RKO (cell line): ENCODE measurements at places on chromosomes 5 and 9.

DNA sequence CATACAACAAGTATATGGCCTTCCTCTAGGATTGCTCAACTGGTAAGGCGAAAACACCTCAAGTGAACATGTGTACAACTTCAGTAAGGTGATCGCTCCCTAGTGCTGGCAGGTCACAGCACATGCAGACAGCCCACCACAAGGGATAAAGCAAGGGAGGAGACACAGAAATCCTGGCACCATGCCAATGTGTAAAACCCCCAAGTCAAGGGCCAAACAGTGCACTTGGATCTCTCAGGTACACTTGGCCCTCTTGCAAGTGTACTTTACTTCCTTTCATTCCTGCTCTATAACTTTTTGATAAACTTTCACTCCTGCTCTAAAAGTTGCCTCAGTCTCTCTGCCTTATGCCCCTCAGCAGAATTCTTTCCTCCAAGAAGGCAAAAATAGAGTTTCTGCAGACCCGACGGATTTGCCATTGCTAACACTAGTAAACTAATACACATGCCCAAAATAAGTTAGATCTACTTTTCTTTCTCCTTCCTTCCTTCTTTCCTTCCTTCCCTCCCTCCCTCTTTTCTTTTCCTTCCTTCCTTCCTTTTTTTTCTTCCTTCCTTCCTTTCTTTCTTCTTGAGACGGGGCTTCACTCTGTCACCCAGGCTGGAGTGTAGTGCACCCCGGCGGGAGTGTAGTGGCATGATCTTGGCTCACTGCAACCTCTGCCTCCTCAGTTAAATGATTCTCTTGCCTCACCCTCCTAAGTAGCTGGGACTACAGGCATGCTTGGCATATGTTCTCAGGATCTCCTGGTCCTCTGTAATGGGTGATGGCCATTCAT, 6.8 kb upstream of the LNPEP start:
- no peak for DNase-seq

- peak; percentile 39 for DNase-seq
These were observed 677 bp upstream of the ZNF79 start for GRCh38 chr9:127423476-127423933.

- DNase-seq: no peak
These were observed 72.1 kb downstream of the ADRB2 start for GRCh38 chr5:148898413-148899075.

DNA sequence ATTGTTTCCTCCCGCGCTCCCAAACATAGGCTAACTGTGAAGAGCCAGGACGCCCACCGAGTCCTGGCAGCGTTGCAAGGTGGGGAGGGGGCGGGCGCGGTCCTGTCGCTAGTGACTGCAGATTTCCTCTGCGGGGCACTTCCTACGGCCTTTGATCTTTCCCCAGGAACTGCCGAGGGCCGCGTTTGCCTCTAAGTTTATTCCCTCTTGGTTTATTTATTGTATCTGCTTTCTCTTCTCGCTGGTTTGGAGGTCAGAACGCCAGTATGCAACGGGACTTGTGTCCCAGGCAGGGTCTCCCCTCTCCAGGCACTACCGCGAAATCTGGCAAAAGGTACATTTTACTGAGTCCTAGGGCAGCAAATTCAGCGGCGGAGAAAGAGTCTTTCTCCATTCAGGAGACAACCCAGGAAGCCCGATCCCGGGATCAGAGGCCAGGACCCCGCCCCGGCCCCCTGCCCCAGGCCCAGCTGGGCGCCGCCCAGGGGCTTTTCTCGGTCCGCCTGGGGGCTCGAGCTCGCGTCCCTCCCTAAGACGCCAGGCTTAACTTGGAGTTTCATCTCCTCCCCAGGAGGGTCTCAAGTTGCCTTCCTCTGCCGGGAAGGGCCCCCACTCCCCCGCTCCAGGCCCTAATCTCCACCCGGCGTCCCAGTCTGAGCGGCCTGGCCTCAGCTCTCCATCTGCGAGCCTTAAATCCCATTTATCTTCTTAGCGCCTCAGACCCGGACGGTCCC, 884 bp upstream of the EGFLAM start:
- DNase-seq: no peak

DNA sequence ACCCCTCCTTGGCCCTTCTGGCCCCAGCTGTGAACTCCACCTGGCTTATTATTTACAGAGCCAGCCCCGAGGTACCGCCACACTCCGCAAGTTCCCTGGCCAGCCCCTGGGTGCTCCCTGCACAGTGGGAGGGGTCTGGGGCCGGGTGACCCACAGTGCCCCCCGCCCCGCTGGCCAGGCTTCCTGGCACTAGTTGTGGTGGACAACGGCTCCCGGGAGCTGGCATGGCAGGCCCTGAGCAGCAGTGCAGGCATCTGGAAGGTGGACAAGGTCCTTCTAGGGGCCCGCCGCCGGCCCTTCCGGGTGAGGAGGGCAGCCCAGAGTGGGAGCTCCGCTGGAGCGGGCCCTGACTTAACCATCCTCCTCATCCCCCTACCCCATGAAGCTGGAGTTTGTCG, 3.9 kb downstream of the MAMDC4 start:
- no peak for DNase-seq

GRCh38 chr5:36168737-36169136, 16.8 kb downstream of the SKP2 start:
- no peak for DNase-seq

DNA sequence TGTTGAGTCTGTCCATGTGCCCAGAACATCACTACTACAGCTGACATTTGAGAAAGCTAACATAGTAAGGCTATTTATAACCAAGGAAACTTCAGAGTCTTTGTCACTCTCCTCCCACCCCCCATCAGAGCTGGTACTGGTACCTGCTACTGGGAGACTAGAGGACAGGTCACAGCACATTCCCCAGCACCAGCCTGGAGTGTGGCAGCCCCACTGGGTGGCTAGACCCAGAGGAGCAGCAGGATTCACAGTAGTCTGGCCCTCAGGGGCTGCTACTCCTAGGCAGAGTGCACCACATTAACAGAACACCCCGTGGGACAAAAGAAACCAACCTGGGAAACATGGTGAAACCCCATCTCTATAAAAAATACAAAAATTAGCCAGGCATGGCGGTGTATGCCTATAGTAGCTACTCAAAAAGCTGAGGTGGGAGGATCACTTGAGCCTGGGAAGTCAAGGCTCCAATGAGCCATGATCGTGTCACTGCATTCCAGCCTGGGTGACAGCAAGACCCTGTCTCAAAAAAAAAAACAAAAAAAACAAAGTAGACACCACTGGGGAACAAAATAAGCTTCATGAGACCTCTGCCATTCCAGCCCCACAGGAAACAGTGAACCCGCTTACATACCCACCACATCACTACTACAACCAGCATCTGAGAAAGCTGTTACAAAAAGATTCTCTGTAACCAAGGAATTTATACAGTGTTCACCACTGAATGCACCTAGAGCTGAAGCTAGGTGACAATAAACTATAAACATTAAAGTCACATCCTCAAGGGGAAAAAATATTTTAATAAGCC, 26.3 kb upstream of the PTGER4 start:
- DNase-seq: no peak

GRCh38 chr9:18568973-18569372, 95.0 kb downstream of the ADAMTSL1 start:
- no peak for DNase-seq

DNA sequence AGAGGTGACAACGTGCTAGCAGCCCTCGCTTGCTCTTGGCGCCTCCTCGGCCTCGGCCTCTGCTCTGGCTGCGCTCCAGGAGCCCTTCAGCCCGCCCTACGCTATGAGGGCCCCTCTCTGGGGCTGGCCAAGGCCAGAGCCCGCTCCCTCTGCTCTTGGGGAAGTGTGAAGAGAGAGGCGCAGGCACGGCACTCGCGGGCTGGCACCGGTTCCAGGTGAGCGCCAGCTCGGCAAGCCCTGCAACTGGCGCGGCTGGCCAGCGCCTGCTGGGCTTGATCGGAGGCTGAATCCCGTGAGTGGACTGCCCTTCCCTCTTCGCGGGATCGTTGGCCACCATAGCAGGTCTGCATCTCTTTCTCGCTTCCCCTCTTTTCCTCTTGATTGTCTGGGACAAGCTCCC, 298.0 kb upstream of the PTPRD start:
- DNase-seq: no peak

DNA sequence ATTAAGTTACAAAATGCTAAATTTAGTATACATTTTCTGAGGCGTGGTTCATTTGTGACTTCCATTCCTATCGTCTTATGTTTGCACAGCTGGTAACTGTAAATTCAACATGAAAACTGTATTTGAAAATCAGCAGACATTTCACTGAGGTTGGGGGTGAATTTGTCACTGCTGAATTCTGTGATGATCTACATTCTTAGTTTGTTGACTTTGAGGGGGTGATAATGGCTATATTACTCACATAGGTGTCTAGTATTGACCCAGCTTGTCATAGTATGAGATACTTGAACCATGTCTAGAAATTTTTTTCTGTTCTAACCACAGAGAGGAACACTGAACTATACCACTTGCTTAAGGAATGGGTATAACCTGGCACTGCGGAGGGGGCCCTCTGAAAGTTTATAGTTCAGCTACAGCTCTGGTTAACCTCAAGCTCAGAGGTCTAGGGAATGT, 313.3 kb downstream of the PIK3R1 start:
- DNase-seq: no peak

- no peak for DNase-seq
These were observed 436.5 kb upstream of the SLC30A5 start for GRCh38 chr5:68657055-68657961.

DNA sequence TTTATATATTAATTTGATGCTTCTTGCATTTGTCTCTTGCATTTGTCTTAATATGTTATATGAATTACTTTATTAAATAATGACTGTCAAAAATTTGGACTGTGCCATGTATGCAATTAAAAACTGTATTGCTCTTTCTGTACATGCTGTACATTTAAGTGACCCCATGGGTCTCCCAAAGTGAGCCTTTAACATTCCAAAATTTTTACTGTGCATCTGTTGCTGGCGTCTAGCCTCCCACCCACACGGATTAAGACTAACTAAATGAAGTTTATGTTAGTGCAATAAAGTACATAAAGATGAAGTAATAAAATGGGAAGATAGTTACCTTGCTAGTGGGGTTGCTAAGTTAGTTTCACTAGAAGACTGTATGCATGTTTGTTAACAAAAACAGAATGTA, 48.5 kb downstream of the ADAMTS19 start:
- no peak for DNase-seq

DNA sequence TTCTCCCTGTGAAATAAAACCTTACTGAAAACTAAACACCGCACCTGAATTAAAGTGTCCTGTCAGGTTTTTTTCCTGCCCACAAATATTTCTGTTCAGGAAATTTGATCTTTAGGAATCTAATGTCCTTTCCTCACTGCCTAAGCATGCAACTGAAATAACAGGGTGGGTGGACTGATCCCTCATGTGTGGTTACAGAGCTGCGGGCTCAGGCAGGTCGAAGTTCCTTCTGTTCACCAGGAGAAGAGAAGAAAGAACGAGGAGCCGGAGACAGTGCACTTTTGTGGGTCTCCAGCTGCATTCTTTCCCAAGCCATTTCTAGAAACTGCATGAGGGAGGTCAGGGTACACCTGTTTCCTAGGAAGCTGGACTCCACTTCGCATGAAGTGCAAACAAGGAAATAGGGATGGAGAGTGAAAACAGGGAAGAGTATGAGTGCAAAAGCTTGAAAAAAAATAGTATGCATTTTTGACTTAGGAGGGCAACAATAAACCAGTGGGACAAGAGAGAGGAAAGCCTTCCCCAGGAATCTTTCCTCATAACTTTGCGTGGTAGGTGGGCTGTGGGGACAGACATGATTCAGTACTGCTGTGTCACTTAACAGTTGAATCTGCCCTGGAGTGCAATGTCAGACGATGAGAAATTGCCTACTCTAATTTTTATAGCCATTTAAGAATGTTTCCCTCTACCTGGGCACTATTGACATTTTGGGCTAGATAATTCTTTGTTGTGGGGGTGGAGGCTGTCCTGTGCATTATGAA, 60.3 kb downstream of the GCNT1 start:
- no peak for DNase-seq

- no peak for DNase-seq
These were observed 53.2 kb upstream of the HMHB1 start for GRCh38 chr5:143758750-143759149.

GRCh38 chr5:178438796-178439195, 151.4 kb downstream of the COL23A1 start:
- no peak for DNase-seq

DNA sequence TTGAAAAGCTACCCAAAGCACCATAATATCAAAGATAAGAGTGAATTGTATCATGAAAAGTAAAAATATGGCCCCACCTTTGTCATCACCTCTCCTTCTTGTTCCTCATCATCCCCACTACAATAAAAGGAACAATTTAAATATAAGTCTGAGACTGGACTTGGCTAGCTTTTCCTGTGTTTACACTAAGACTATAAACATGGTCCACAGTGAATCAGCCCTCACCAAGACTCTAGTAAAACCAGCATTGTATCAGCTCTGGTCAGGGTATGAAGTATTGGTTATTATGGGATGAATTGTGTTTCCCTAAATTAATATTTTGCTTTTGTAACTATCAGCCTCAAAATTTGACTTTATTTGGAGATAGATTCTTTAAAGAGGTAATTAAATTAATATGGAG, 105.4 kb downstream of the SLC25A46 start:
- DNase-seq: no peak

- DNase-seq: no peak
These were observed 7.8 kb downstream of the JADE2 start for GRCh38 chr5:134533115-134533815.

DNA sequence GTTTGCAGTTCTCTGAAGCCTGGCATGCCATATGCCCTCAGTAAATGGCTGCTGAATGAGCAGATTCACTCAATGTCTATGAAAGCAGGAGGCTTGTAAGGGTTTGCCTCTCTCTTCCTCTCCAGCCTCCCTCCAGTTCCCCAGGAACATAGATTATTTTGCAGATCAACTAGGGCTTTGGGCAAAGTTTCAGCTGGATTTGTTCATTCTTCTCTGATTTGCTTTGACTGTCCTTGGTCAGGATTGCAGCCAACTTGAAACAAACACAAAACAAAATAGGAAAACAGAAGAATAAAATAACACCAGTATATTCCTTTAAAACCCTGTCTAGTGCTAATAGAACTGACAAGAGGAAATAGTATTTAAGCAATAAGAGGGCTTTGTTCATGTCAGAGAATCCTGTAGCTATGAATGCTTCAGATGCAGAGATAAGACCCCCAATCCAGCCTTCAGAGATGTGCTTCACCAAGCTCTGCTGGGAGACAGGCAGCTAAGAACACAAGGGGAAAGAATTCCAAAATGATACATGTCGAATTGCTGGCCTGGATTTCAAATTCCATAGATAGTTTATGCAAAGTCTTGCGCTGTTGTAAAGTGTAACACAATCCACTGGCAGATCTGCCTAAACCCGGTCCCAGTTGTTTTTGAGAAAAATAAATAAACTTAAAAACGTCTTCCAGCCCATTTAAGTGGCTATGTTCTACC, 174.3 kb downstream of the PAPPA start:
- DNase-seq: no peak

GRCh38 chr5:159240301-159240870, 22.7 kb upstream of the UBLCP1 start:
- peak; percentile 47 for DNase-seq

GRCh38 chr5:51273021-51273420, 110.2 kb upstream of the ISL1 start:
- DNase-seq: no peak

GRCh38 chr5:112329419-112330090, 89.5 kb downstream of the EPB41L4A start:
- no peak for DNase-seq
